NCI-H1092 (cell line): ENCODE measurements at places on chromosomes 16 and 17.

DNA sequence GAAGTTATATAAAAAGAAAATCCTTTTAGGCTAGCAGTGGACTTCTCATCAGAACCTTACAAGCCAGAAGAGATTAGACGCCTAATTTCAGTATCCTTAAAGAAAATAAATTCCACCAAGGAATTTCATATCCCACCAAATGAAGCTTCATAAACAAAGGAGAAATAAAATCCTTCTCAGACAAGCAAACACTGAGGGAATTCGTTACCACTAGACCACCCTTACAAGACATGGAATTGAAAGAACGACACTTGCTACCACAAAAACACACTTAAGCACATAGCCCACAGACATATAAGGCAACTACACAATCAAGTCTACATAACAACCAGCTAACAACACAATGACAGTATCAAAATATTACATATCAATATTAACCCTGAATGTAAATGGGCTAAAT, 299.2 kb downstream of the TOX3 start:
- DNase-seq: no peak

- DNase-seq: peak; percentile 1
These were observed 28.7 kb downstream of the CACNA1G start for GRCh38 chr17:50589095-50589705.

GRCh38 chr16:85603203-85603755, 9.8 kb upstream of the GSE1 start:
- no peak for DNase-seq

- no peak for DNase-seq
These were observed 44.3 kb downstream of the ERN1 start for GRCh38 chr17:64085650-64086005.

GRCh38 chr17:2965621-2966595, 97.5 kb downstream of the OR1D5 start:
- no peak for DNase-seq

DNA sequence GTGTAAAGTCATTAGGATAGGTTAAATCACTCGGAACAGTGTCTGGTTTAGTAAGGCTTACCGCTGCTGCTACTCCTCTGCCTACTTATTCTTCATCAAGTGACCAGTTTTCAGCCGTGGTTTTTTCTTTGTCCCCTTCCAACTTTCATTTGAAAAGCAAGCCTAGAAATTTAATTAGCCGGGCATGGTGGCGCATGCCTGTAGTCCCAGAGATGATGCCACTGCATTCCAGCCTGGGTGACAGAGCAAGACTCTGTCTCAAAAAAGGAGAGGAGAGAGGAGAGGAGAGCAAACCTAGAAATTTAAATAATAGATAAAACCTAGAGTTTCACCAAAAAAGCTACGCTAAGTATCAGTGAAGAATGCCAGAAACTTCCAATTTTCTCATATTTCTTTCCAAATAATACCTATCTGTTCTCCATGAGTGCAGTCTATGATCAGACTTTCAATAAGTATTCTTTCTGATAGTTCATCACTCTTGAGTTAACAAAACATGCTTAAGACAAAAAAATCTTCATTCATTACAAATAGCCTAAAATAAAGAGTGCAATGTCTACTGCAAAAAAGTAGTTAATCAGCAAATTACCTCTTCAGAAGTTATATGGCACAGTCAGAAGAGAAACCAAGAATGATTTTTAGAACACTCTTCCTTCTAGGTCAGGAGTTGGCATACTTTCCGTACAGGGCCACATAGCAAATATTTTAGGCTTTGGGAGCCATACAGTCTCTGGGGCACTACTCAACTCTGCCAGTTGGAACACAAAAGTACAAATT, 15.1 kb downstream of the ANKFY1 start:
- DNase-seq: no peak

- DNase-seq: no peak
These were observed 42.5 kb downstream of the TMEM11 start for GRCh38 chr17:21171309-21171922.

DNA sequence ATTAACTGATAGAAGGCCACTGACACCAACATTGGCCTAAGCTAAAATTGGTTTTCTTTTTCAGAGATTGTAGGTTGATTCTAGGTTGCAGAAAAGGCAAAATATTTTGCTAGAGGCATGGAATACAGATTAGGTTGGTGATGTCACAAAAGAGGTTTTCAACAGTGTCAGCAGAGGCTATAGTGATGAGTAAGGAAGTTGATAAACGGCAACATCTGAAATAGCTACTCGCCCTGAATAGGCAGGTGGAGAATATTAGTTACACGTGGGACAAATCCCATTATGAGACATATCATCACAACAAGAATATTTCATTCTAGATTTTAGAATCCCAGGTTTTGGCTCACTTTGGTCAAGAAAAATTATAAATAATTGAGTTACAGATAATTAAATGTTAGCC, 1.5 kb upstream of the TOM1L1 start:
- DNase-seq: no peak

GRCh38 chr17:50707289-50708049, at the start of gene ANKRD40:
Gene ANKRD40, minus strand, starts transcription at chr17:50707914. Its CDS starts 260 bp downstream, at chr17:50707654.
- DNase-seq: peak; percentile 78

DNA sequence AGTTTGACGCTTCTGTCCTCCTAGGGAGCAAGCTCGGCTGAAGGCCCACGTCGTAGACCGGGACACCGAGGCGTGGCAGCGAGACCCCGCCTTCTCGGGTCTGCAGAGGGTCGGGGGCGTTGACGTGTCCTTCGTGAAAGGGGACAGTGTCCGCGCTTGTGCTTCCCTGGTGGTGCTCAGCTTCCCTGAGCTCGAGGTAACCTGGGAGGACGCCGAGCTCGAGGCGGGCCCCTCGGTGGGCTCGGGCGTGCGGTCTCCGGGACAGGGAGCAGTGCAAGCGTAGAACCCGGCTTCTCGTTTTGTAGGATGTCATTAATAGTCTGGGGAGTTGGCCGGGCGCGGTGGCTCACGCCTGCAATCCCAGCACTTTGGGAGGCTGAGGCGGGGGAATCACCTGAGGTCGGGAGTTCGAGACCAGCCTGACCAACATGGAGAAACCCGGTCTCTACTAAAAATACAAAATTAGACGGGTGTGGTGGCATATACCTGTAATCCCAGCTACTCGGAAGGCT, 715 bp downstream of the ENDOV start:
- DNase-seq: no peak

- no peak for DNase-seq
These were observed 25.0 kb downstream of the RAB11FIP4 start for GRCh38 chr17:31416503-31416923.

- DNase-seq: peak; percentile 41
These were observed 7.5 kb upstream of the C16orf95 start for GRCh38 chr16:87324411-87325275.

DNA sequence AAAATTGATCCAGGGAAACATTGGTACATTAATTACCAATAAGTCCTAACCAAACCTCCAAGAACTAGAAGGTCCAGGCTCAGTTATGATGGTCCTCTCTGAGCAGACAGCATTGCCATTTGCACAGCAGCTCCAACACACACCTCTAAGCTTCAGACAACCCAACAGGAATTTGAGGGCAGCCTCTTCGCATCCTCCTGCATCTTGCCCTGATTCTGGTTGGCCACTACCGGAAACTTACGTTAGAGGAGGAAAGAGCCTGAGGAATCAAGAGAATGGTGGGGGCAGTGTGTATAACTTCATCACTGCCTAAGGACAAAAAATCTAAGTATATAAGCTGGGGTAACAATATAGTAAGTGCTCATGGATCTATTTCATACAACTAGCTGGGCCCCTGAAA, 15.7 kb downstream of the FAM117A start:
- DNase-seq: no peak

DNA sequence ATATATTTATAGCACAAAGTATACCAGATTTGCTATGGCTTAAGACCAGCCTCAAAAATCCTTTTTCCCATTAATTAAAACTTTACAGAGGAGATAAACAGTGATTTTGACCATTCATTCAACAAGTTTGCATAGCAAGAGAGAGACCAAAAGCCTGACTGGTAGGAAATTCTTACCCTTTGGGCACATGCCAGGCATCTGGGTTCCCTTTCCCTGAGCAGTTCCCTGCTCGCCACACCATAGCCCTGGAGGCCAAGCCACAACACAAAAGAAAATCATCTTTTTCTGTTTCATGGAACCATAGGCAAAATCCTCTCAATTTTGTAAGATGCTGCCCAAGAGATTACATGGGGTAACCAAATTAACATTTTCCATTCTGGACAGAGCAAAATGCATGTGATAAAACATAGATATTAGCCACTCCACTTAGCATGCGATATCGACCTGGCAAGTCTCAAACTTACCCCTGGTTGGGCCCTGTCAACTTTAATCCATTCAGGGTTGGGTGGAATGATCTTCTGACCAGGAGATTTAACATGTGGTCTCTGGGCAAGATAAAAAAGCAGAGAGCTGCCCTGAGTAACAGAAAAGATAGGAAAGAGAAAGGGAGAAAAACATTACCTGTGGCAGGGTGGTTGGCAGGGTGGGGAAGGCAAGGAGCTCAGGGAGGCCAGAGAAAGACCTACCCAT, 57.6 kb upstream of the B4GALNT2 start:
- DNase-seq: no peak

GRCh38 chr16:30053376-30054015, 12.1 kb upstream of the ALDOA start:
- DNase-seq: no peak
